ENCODE measurements at places on chromosomes 1 and 21.

- DNase-seq: no peak
Observed at GRCh38 chr1:152817309-152817708, 5.5 kb downstream of the LCE1B start.

GRCh38 chr1:167484726-167485502, 33.4 kb downstream of the CD247 start:
- no peak for DNase-seq

GRCh38 chr1:54994355-54994990, 4.3 kb upstream of the BSND start:
- DNase-seq: no peak

DNA sequence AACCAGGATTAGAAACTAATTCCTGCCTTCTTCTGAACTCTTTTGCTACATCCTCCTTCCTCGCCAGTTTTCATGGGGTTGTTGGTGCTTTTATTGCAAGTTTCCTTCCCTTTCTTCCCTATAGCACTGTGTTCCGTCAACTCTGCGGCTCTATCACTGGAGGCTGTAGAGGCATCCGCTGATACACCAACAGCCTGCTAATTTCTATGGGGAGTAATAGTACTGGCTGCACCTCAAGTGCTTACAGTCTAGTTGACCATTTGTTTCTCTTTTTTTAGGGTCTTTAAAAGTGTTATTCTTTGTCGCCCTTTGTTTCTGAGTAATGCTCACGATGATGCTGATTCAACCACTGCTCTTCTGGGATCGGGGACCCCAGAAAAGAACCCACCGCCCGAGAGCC, 746 bp downstream of the MIS18A start:
- DNase-seq: no peak

DNA sequence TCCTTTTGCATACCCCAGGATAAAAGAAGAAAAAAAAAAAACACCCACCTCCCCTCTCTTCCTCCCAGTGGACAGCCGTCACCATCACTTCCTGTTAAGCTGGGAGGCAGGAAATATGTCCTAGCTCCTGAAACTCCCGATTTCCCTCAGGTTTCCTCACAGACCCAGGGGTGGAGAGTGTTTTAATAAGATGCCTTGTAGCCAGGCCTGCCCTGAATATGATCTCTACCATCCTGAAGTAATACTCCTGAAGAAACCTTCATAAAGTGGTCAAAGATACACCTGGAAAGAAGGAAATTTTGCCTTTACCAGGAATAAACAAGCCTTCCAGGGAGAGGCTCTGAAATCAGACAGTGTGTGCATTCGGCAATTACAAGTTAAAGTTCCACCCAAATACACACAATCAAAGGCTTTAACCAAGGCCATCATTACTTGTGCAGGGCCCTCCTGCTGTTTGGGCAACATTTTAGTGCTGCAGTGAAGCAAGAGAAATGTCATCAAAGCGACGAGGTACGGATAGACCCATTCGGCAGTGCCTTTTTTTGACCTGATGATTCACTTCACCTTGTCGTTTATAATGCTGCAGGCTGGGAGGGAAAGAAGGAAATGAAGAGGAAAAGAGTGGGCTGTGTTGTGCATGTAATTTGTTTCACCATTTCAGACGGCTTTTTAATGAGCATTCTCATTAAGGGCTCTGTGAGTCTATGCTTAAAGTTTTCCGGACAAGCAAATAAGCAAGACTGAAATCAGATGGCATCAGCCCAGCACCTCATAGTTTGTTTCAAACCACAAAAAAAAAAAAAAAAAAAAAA, 41.0 kb upstream of the RASAL2 start:
- no peak for DNase-seq

GRCh38 chr1:55812281-55812680, 597.1 kb upstream of the USP24 start:
- no peak for DNase-seq

DNA sequence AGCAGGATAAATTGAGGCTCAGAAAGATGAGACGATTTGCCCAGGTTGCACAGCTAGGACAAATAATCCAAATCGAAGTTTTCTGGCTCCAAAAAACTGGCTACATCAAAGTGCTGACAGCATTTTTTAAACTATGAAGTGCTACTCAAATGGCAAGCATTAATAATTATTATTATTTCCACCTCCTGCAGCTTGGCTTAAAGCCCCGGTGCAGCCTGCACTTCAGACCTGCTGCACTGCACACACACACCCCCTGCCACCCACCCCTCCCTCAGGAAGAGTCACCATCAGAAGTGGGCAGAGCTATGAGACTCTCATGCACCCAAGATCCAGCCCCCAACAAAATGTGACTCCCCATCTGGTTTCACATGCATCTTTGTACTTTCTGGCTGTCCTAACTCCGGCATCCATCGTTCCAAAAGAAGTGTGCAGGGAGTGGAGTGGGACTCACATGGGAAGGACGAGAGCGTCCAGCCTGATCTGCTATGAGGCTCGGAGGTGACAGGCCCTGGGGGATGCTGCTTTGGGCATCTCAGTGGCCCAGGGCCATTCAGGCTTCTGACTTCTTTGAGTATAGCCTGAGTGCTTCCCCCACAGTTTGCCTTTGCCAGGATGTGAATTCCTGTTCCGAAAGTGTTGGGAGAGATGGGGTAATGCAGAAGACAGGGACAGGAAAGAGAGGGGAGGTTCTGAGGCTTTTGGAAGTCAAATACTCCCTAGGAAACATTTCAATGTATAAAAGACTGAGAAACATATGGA, 65.0 kb upstream of the FAM20B start:
- DNase-seq: no peak

DNA sequence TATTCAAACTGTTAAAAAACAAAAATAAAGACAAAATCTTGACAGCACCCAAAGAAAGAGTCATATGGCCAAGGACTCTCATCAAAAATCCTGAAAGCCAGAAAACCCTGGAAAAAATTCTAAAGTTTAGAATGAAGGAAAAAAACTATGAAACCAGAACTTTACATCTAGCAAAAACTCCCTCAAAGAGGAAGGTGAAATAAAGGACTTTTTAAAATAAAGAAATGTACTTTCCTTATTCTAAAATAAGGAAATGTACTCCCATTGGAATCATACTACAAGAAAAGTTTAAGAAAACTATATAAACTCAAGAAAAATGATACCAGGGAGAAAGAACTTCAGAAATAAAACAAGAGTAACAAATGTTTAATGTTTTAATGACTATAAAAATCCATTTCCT, 206.3 kb downstream of the KCNT2 start:
- no peak for DNase-seq

DNA sequence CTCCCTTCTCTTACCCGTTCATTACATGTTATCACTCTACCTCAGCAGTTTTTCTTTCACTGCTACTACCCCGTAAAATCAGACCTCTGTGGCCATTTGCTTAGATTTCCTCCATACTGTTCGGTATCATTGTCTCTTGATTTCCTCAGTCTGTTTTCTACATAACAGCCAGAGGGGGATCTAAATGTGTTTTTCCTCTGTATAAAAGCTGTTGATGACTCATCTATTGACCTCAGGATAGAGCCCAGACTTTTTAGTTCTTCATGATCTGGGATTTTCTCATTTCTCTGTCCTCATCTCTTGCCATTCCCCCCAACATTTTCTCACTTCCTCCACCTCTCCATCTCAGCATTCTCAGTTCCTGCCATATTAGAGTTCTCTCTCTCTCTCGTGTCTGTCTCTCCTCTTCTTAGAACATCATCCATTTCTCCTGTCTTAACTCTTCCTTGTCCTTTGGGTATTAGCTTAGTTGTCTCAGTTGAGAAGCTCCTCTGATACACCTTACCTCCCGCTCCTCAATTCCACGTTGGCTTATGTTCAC, 10.5 kb downstream of the OTUD3 start:
- no peak for DNase-seq

DNA sequence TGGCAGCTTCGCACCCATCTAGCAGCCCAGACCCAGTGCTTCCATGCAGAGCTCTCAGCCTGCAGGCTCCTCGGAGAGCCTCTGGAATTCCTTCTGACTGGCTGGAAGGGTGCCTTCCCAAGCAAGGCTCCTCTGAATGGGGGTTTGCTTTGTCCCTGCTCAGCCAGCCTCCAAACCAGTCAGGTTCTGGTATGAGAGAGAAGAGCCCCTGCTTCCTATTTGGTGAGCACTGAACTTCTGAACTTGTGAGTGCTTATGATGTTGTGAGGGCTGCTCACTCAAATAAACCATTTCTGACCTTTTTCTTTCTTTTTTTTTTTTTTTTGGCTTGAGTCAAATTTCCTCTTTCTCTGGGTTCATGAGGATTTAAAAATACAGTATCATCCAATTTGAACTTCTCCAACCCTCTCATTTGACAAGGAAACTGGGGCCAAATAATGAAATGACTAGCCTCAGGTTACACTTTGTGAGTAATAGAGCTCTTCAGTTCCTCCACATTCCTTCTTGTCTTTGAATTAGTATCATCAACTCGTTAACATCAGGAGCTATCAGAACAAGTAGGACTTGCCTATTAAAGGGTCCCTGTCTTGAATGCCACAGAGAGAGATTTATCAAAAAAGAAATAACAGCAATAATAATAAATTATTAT, 39.6 kb downstream of the GFI1 start:
- DNase-seq: no peak

GRCh38 chr21:44750675-44751025, 39.3 kb upstream of the TSPEAR start:
- DNase-seq: no peak
